Central memory CD4-positive, alpha-beta T cell (primary cell): ENCODE measurements at places on chromosomes 12 and 14.
A peak's percentile ranks its signal among the peaks of the same experiment; 100 is the strongest.

DNA sequence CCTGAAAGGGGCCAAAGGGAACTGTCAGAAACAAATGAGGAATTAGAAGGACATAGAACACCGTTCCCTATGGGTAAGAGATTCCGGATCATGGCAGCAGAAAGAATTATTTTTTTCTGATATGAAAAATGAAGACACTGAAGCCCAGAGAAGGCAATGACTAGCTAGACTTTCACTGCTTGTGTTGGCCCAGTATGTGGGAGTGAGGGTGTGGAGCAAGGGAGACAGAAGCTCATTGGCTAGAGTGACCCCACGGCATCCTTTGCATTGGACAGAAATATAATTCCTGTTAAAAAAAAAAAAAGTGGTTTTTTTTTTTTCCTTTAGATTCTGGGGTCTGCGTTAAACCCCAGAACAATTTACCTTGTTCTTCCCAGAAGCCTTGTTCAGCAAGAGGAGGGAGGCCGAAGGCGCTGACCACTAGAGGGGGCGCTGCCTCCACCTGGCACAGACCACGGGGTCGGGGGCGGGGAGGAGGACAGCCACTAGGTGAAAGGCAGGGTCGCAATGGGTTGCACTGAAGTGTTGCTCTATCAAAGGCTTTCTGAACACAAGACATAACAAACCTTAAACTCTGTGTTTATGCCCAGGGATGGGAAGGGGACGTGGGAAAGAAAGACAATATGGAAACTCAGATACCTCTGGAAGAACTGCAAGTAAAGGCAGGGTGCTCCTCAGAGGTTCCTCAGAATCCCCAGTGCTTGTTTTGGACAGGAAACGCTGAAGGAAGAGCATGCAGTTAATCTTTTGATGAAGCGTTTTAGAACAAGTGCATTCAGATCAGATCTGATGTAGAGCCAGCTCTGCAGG, 156.8 kb downstream of the KCNA5 start:
- no peak for DNase-seq

GRCh38 chr12:65911321-65911720, 87.0 kb downstream of the HMGA2 start:
- DNase-seq = no peak

DNA sequence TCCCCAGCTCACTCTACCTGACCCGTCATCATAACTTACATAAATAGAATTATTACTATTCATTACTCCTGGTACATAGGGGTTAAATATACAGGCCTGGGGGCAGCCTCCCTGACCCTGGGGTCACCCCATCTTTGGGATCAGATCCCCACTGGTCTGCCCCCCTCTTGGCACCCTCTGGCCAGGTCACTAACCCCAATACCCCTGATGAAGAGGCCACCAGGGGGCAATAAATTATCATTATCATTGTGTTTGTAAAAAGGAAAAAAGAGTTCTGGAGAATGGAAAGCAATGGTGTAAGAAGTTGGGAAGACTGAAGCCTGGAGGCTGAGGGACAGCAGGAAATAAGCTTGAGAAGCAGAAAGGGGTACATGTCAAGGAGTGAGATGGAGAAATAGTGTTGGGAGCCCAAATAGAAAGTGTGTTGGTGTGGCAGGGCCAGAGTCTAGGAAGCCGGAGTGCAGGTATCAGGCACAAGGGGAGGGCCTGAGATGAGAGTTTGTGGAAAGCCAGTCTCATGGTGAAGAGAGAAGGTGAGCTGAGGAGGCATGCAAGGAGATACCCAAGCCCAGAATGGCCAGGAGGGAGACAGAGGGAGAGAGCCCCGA, 6.1 kb upstream of the AAAS start:
- no peak for DNase-seq

DNA sequence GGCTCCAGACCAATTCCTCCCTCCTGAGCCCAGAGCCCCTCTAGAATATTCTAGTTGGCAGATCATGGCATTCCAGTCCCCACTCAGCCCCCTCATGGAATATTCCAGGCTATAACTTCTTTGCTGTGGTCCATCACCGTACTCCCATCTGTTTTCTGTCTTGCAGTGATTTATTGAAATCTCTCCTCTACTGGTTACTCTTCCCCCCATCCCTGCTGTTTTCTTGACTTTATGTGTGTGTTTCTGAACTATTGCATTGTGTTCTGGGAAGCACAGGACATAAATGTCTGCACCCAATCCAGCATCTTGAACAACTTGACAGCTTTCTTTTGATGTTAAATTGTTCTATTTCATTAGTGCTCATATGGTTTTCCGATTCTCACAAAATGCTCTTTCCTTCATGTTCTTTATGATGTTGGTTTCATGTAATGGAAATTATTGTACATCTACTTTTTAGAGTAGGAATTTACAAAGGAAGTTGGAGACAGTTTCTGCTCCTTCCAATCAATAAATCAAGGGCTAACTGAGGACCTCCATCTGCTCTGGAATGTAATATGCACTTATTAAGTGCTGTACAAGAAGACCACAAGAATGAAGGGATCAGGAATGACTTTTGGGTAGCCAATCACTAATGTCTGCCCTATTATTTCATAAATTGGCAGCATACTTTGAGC, 26.3 kb downstream of the PDE6H start:
- no peak for DNase-seq

DNA sequence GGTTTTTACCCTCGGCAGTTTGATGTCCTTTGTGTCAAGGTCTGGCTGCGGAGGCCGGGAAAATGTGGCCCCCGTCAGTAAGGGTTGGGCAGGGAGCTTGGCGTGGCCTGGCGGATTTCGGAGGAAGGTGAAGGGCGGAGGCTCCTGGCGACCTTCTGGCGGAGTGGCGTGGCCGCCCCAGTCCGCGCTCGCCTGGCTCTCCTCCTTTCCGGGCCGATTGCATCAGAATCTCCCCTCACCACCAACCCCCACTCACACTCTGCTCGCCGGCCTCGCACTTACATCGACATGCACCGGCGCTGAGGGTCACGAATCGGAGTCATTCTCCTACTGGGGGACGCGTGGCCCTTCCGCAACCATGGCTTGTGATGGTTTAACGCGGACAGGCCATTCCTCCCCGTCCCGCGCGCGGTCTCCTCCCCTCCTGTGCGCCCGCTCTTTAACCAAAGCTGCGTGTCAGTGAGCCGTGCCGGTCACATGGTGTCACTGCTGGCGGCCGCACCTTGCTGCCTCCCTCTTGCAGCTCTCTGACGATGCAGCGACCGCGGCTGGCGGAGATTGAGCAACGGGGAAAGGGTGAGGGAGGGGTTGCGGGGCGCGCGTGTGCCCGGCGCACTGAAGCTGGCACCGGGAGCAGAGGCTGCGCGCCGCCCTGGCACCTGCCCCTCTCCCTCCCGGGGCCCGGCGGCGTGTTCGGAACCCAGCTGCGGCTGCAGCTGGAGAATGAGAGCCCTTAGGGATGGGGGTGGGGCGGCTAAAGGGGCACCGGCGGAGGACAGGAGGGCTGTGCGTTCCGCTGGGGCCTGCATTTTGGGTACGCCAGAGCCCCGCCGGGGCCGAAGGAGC, at the start of gene SLC38A1:
Gene SLC38A1 (minus strand): TSS at position 461 of the 846 bp plus-strand sequence. CDS start 29,243 bp downstream, outside the sequence.
- DNase-seq = peak; percentile 91

DNA sequence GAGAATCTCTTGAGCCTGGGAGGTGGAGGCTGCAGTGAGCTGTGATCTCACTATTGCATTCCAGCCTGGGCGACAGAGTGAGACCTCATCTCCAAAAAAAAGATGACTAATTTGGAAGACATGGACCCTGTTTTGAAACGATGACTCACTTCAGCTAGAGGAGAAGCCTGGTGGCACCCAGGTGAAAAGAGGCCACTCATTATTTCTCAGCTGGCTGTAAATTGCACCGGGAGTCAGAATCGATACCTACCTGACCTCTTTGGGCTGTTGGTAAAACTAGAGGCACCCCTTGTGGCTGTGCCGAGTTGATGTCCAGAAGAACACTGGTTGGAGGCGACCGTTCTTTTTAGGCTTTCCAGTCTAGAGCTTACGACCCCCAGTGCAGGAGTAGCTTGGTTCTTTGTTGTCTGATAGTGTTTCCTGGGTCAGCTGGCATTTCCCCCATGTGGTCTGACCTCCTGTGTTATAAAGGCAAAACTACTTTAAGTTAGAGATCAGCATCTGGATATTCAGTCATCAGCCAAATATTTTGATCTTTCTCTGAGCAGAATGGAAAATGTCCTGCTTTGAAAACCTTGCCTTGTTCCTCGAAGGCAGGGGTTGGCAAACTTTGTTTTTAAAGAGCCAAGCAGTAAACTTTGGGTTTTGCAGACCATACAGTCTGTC, 93.2 kb downstream of the CHST11 start:
- no peak for DNase-seq

- no peak for DNase-seq
Observed at GRCh38 chr12:71276541-71276940, 118.7 kb upstream of the TSPAN8 start.

- peak; percentile 6 for DNase-seq
Observed at GRCh38 chr12:68932128-68932960, 627 bp downstream of the CPM start.

DNA sequence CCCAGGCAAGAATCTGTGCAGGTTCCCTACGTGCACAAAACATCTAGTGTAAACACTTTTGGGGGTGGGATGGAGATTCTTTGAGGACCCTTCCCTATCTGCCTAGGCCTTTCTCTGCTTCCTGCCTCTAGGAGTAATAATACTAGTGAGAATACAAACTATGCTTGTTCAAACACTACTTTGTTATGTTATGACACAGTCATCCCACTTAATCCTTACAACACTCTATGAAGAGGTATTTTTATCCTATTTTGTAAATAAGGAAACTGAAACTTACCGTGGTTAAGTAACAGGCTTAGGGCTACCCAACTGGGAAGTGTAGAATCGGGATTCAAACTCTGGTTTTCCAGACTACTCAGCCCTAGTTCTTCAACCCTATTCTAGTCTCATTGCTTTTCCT, 96.5 kb downstream of the KCNA5 start:
- no peak for DNase-seq

DNA sequence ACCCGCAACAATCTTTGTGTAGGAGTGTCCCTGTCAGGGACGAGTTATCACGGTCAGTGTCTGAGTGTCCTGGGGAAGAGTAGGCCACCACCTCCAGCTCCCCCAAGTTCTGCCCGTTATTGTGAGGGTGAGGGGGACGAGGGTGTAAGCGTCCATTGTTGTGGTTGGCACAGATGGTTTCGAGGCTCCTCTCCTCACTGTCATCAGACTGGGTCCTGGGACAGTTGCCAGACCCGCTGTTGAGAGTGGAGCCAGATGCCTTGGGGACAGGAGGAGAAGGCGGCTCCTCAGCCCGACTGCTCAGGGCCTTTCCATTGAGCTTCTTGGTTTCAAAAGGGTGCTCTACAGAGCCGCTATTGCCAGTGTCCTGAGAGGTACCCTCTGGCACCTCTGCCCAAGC, 74.9 kb upstream of the ACTN1 start:
- no peak for DNase-seq

DNA sequence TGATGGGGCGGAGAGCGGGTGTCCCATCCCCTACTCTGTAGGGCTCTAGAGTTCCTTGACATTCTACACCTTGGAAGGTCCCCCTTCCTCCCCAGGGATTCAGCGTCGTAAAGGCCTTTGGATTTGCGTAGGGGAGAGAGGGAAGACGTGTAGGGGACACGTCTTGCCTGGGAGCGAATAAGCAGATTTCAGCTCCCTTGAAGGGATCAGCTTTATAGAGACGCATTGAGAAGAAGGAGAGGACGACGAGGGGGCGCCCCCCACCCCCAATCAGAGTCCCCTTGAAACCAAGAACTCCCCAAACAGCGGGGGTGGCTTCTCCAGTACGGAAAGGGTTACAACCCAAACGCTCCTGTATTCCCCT, 324 bp downstream of the CALCOCO1 start:
- no peak for DNase-seq

GRCh38 chr12:2646341-2646740, 148.4 kb upstream of the FKBP4 start:
- DNase-seq = no peak

DNA sequence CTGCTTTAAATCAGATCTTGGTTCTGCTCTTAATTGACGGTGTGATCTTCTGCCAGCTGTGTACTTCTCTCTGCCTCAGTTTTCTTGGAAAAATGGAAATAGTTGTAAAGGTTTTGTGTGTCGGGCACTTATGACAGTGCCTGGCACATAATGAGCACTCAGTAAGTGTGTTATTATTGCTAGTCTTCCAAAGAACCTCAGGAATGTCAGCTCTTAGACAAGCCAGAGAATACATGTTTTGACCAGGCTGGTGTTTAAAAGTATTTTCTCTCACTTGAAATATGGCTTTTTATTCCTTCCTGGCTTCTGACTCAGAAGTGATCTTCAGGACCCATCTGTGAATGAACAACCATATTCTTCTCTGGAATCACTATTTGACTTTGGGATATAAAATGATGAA, 304.1 kb downstream of the SNAPC1 start:
- DNase-seq = no peak

GRCh38 chr12:8784290-8784888, 38.0 kb upstream of the A2ML1 start:
- no peak for DNase-seq

DNA sequence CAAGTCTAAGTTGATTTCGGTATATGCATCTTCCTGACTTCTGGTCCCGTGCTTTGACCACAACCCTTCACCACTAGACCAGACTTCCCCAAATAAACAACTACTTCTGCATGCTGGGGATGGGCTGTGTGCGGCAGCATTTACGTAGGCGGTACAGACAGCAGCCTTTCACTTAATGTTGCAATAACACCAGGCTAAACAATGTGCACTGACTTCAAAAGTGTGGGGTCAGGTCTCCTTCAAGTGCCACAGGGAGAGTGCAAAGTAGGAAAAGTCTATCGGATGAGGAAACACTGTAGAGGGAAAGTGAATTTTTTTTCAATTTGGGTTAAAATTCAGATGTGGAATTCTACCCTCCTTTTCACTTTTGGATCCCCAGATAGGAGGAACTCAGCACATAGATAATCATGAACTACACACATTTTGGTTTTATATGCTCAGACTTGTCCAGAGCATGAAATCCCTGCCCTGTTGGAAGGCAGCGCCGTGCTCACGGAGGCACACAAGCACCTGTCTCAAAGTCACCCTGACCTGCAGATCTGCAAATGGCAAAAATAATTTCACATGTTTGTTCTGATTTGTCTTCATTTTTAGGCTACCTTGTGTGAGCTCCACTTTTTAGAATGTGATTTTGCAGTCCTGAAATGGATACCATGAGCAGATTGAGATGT, 3.6 kb upstream of the FOS start:
- peak; percentile 92 for DNase-seq

- no peak for DNase-seq
Observed at GRCh38 chr14:97748616-97749015, 951.4 kb downstream of the VRK1 start.

DNA sequence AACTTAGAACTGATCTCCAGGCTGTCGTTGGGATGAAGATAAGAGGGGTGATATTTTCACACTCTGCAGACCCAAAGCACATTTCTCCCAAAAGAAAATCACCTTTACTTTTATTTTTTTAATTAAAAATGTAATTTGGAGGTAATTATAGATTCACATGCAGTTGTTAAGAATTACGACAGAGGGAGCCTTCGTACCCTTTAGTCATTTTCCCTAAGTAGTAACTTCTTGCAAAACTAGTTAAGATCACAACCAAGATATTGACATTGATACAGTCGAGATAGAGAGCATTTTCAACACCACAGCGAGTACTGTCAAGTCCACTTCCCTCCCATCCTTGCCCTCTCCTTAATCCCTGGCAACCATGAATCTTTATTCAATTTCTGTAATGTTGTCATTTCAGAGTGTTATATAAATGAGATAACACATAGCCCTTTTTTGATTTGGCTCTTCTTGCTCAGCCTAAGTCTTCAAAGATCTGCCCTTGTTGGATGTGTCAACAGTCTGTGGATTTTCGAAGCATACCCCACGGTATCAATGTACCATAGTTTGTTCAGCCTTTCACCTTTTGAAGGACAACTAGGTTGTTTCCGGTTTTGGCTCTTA, 39.6 kb downstream of the DNAH10 start:
- DNase-seq = no peak

GRCh38 chr14:30681752-30682355, 59.7 kb downstream of the SCFD1 start:
- DNase-seq = no peak
